ENCODE measurements at places on chromosomes 7 and 10.

DNA sequence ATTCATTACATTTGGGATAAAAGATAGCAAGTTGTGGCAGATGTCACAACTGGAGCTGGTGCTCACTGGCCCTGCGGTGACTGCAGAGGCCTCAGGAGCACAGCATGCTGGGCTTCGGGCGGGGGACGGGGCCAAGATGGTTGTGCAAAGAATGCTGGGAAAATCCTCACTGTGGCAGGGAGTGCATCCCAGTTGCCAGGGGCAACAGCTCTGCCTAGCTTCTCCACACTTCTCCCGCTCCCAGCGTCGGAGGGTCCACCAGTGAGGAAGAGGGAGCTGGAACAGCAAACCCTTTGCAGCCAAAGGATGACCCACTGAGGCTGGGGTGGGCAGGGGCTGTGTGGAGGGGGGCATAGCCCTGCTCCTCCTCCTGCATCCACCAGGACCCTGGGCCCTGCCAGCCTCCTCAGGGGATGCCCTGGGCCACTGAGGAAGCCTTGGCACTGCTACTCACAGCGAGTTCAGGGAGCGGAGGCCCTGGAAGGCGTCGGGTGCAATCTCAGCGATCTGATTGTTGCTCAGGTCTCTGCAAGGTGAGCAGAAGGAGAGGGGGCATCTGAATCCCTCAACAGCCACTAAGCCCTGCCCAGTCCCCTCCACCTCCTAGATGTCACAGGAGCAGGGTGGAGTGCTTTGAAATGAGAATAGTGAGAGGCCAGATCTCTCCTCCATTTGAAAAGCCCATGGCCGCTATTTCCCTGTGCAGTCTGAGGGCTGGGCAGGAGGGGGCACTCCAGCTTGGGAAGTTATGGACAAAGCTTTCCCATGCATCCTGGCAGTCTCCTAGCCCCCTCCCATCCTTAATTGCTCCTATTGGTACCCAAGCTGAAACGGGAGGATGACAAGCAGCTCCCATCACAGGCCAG lies 126.5 kb downstream of the SLIT1 start:
- no peak for DNase-seq

GRCh38 chr7:8217200-8218068 lies 44.5 kb downstream of the ICA1 start:
- DNase-seq = peak; percentile 51

DNA sequence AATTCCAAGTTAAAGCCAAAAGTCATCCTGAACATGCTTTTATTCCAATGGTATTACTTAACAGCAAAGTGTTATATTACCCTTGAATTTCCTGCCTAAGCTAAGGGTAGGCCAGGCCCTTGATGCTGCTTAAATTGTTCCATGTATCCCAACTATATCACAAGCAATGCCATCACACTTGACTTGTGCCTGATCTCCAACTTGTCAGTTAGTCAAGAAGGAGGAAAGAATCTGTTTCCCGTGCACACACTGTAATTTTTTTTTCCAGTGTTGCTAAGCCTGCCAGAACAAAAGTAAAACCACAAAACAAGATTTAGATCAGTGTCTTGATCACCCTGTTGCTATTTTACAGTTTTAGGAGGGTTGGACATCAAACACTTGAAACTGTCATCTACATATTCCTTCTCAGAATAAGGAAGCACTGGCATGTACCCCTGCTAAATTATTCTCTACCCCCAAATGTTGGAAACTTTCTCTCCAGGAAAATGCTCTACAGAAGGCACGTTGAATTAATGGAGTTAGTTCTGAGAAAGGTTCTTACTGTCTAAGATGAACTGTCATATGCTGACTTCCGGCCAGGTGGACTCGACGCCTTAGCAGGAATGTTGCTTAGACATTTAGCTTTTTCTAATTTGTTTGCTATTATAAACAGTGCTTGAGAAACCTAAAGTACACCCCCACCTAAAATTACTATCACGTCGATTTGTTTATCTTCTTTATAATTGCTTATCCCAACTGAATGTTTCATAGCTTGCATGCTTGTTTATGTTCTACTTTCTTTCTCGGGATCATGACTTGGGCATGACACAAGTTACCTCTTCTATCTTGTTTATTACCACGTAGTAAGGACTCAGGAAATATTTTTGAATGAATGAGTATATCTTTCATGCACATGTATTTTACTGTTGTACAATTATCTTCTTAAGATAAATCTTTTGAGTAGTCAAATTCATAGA lies 105.5 kb upstream of the ZNF438 start:
- no peak for DNase-seq

DNA sequence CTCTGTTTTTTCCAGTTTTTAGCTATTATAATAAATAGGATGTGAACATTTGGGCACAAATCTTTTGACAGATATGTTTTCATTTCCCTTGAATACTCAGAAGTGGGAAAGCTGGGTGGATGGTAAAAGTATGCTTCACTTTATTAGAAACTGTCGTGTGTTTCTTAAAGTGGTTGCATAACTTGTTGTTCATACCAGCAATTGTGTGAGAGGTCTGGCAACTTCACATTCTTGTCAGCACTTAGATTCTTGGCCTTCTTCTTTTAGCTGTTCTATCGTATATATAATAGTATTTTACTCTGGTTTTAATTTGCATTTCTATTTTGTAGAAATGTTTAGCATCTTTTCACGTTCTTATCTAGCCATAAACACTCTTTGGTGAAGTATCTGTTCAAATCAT lies 894.4 kb downstream of the KCNMA1 start:
- no peak for DNase-seq

GRCh38 chr7:50317697-50318669 lies 13.5 kb downstream of the IKZF1 start:
- DNase-seq = no peak

GRCh38 chr7:72919256-72919775 lies 5.6 kb upstream of the POM121 start:
- DNase-seq = no peak

GRCh38 chr10:44369296-44369695 lies 15.6 kb downstream of the CXCL12 start:
- DNase-seq = no peak

DNA sequence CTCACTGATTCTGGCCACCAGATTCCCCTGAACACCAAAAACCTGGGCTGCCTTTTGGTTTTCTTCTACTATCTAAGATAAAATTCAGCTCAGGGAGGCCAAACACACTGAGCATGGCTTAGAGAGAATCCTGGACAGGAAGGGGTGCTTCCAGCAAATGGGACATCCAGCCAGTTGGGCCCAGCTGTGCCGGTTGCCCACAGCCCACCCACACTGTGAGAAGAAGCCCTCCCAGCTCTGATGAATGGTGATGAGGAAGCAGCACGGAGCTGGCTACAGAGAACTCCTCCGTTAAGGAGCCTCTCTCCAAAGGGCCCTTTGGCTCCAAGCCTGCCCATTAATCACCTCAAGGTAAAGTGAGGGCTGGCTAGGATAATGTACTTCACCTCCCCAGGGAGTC lies 15.9 kb downstream of the LRRC18 start:
- no peak for DNase-seq

GRCh38 chr7:90917539-90917938 lies 321.4 kb downstream of the CDK14 start:
- no peak for DNase-seq

DNA sequence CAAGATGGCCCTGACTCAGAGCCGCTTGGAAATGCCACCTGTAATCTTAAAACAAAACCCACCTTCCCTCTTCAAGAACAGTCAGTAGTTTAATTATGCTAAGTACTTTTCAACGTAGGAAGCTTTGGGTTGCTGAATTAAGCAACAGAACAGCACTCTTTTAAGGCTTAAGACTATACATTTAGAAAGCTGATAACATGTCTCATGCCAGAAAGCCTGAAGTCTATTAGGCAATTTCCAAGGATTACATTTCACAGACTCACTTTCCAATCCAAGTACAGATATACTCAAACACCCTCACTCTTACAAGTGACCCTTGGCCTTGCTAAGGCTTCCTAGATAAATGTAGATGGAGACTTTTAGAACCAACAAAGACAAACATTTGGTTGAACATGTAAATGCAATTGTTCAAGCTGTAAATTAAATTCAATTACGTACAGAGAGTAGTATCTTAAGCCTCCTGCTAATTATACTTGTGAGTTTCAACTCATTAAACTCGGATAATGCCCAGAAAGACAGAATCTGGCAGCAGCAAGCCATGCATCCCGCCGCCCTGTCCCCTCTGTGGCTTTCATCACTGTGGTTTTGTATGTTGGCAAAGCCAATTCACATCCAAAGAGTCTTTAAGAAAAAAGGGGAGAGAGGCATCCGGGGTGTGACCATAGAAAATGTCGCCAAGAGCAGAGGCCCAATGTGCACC lies 283.1 kb upstream of the NRP1 start:
- no peak for DNase-seq

DNA sequence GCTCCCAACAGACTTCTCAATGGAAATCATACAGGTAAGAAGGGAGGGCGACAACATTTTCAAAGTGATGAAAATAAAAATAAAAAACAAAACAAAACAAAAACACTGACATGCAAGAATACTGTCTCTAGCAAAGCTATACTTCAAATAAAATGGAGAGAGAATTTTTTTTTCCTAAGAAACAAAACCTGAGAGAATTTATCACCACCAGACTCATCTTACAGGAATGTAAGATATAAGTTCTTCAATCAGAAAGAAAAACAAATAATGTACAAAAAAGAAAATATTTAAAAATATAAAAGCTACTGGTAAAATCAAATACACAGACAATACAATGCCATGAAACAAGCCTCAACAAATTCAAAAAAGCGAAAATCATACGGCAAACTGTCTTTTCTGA lies 113.2 kb downstream of the NRBF2 start:
- no peak for DNase-seq

GRCh38 chr10:72729528-72729927 lies 37.6 kb downstream of the MCU start:
- DNase-seq = peak; percentile 30

DNA sequence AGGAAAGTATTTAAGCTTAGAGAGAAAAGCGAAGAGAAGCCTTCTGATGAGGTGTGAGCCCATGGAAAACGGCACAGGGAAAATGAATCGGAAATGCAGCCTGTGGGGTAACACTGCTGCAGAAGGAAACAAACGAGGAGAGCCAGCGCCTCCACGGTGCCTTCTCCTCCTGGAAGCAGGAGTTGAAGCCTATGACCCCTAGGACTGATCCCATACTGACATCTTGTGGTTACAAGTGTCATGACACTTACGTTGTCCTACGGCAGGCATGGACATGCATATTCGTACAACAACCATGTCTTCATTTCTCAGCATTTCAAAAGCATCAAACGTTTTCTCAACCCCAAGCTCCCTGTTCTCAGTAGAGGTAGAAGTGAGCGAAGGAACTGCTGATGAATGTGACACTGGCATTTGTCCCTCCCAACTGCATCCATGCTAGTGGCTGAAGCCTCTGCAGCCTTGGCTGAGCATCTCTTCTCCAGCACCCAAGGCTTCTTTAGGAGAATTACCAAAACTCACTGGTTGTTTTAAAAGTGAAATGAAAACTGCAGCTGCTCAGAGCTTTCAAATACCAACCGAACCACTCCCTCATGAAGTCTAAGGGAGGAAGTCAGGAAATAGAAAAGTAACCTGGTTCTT lies 160.2 kb downstream of the JAZF1 start:
- DNase-seq = peak; percentile 34

GRCh38 chr7:39838326-39838725 lies 111.7 kb upstream of the CDK13 start:
- DNase-seq = no peak

GRCh38 chr10:38093816-38094157 lies 350 bp upstream of the ZNF37A start:
- no peak for DNase-seq

DNA sequence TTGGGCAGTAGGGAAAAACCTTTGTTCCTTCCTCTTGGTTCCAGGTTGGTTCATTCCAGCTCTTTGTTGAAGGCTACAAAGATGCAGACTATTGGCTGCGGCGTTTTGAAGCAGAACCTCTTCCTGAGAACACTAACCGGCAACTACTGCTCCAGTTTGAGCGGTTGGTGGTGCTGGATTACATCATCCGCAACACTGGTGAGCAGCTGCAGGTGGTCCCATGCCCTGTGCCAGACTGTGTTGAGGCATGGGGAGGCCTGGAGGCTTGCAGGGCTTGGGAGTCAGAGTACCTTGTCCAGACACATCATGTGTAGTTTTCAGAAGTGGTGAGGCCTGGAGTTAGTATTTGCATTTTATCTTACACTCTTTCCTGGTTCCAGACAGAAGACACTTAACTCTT lies 16.3 kb downstream of the PI4K2A start:
- no peak for DNase-seq

DNA sequence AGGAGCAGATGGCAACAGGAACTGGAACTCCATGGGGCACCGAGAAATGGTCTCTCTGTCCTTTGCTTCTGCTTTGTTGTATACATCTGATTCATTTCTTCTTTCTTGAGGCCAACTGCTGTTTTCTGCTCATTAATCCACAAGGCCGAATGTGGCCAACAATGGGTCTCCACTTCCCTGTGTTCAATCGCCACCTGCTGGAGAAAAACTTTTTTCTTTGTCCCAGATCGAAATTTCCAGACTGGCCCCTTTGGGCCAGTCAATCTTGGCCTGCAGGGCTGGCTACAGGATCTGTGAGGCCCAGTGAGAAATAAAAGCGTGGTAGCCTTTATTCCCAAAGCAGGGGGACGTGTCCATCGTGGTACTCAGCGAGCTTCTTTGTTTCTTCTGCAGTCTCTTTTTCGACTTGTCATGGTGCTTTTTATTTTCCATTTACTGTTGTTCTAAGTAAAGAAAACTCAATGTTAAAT lies 58.8 kb downstream of the PARP12 start:
- DNase-seq = peak; percentile 37

DNA sequence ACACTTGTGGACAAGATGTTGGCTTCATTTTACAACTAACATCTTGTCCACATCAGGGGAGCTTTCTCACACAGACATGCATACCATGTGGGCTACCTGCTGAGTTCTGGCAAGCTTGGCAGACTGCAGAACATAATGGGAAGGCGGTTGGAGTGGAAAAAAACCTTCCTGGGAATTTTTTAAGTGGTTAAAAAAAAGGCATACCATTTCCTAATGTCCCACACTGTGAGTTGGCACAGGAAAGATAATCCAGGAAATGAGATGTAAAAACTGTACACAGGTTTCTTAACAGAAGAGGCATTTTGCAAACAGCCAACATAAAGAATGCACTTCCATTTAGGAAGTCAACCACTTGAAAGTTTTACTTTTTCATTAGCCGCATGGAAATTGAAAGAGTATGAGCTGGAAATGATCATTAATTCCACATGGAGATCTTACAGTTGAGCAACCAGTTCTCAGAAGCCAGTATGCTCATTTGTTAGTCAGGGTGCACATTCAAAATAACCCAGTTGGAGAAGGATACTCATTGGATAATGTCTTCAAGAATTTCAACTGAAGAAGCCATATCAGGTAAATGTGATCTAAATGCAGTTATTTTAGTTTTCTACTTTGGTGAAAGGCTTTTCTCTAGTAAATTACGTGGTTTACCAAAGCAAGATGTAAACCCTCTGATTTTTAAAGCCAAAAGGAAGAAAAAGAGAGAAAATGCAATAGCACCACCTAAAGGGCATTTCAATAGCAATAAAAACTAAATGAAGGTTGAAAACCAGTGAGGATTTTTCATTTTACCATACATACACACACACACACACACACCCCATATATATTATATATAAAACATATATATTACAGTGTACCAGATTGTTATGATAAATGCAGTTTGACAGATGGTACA lies 194.0 kb downstream of the TAX1BP1 start:
- no peak for DNase-seq

- DNase-seq = no peak
These were observed 75.7 kb downstream of the GPR37 start for GRCh38 chr7:124689931-124690330.

- no peak for DNase-seq
These were observed 183.5 kb upstream of the CDCA7L start for GRCh38 chr7:22129166-22129565.
